ELR (cell line): ENCODE measurements at places on chromosomes 16 and 17.

DNA sequence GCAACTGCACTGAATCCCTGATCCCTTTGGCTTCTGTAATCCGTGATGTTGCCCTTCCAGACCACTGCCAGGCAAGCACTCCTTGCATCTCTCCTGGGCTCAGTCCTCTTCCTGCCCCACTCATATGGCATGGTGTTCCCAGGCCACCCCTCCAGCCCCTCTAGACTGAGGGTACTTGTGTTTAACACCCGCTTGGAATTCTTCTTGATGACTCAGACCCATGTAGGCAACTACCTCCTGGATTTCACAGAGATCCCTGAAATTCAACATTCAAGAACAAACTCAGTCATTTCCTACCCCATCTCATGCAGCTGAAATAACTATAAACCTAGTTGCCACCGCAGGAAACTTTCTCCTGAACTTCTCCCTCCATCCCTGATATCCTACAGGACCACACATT, 541.9 kb upstream of the CDH11 start:
- DNase-seq: peak; percentile 23

DNA sequence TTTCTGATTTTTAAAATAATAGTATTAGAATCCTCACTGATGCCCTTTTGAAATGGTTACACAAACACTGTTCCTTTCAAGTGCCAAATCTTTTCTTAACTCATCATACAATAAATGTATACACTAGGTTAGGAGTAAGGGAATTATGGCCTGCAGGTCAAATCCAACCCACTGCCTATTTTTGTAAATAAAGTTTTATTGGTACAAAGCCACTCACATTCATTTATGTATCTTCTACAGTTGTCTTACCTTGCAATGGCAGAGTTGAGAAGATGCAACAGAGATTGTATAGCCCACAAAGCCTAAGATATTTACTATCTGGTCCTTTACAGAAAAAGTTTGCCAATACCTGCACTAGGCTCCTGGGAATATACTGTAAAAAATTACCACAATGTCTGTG, 47.8 kb downstream of the IKZF3 start:
- no peak for DNase-seq

GRCh38 chr16:24645739-24646645, 83.5 kb upstream of the TNRC6A start:
- peak; percentile 100 for DNase-seq

- no peak for DNase-seq
Observed at GRCh38 chr17:32747856-32748255, 129.1 kb downstream of the MYO1D start.

- peak; percentile 66 for DNase-seq
Observed at GRCh38 chr16:75080205-75081029, 36.2 kb downstream of the LDHD start.

DNA sequence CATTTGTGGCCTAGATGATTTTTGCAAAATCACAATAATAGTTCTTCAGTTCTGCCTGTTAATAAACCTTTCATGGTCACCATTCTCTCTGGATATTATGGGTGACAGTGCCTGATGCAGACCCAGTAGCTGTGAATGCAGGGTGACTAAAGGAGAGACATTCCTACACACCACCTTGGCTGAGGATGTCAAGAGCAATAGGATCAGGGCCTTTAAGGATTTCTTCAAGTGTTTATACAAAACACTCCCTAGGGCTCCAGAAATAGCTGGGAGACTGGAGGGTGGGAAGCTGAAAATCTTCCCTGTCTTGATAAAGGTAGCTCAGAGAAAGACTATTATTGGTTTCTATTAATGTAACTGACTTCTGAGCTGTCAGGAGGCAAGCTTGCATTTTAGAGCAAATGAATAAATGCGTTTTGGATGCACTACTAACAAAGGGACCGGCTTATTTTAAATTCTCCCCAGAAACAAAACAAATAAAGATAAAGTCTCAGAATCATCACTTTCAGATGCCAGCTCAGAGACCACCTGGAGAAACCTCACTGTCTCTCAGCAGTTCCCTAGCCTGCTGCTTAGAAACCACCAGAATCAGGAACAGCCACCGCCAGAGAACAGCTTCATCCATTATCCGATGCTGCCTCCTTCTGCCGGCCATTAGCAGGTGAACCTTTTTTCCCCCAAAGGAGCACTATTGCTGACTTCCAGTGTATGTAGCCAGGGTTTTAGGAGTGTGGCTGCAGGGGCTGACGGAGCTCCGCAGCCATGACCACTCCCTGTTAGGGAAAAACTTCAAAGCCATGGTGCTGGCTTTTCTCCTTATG, 171.4 kb upstream of the DYNLRB2 start:
- peak; percentile 57 for DNase-seq

- no peak for DNase-seq
Observed at GRCh38 chr17:59366773-59367656, 35.6 kb downstream of the YPEL2 start.

DNA sequence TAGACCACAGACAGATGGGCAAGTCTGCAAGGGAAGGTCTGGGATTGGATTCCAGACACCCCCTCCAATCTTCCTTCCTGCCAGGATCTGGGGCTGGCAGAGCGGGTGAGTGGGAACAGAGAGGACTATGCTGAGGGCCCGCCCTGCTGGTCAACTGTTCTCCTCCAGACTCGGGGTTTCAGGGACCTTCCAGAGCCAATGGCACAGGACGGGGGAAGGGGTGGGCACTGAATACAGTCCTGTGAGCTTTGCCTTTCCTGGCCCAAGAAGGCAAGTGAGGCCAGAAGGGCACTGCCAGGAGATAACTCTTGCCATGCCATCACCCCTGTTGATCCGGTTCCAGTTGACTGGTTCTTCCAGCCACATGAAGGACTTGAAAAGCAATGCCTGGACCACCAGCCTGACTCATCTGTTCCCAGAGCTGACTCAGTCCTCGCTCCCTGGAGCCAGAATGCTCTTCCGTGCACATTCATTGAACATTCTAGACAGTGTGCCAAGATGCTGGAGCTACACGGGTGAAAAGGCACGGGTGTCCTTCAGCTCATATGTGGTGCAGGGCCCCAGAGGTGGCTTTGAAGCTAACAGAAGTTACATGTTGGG, 533 bp upstream of the MEFV start:
- DNase-seq: peak; percentile 72

DNA sequence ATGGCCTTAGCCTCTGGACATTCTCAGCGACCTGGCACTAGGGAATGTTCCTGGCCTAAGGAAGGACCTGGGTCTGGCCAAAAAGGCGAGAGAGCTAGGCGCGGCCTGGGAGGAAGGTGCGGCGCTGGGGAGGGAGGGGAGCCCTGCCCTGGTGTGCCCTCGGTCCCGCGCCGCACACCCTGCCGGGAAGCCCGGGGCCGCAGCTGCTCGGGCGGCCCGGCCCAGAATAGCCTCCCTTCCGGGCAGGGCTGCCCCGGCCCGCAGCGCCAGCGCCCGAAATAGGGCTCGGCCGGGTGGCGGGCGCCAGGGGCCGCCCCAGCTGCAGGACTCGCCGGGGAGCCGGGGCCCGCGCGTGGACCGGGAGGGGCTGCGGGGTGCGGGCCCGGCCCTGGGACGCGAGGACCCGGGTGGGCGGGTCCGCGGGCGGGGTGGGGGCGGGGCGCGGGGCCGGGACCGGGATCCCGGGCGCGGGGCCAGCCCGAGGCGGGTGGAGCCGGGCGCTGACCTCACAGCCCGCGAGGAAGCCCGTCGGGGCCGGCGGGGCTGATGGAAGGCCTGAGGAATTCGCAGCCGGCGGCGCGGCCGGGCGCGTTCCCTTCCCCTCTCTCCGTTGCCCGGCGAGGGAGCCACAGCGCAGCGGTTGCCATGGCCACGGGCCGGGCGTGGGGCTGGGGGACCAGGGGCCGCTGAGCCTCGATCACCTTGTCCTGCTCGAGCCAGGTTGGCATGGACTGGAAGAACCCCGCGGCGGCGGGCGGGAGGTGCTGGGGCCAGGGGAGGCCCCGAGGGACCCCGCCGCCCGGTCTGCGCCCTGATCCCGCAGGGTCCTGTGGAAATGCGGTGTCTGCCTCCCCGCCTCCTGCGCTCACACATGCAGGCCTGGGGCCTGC, 18.1 kb downstream of the SOCS3 start:
- peak; percentile 88 for DNase-seq

- DNase-seq: no peak
Observed at GRCh38 chr16:60815033-60815432, 1221.2 kb downstream of the CDH8 start.

- no peak for DNase-seq
Observed at GRCh38 chr16:12728469-12728868, 75.2 kb downstream of the CPPED1 start.

DNA sequence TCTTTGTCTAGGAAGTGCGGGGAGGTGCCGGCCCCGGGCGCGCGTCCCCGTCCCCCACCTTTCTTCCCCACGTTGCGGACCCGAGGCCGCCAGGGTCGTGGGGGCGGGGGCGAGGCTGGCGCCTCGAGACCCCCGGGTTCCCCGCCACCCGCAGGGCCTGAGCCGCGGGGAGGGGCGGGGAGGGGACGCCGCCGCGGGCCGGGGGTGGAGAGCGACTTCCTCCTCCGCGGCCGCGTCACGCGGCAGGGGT, 1.8 kb upstream of the ACTG1 start:
- peak; percentile 45 for DNase-seq

DNA sequence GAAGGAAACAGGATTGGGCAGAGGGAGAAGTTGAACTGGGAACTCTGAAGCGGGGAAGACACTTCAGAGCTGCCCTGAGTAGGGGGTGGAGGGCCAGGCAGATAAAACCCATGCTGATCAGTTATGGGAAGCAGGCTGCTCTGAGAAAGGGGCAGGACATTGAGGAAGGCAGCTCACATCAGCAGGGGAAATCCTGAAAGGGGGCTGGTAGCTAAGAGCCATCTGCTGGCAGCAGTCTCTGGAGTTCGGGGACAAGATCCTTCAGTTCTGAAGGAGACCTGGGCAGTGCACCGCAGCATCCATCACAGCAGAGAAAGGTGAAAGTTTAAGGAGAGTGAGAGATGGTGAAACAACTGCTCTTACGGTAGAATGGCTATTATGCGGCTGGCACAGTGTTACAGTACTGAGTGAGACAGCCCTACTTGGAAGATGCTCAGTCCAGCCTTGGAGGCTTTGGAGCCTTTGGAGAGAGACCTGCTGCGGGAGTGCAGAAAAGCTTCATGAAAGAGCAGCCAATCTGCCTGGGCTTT, 5.4 kb upstream of the KIF18B start:
- no peak for DNase-seq

DNA sequence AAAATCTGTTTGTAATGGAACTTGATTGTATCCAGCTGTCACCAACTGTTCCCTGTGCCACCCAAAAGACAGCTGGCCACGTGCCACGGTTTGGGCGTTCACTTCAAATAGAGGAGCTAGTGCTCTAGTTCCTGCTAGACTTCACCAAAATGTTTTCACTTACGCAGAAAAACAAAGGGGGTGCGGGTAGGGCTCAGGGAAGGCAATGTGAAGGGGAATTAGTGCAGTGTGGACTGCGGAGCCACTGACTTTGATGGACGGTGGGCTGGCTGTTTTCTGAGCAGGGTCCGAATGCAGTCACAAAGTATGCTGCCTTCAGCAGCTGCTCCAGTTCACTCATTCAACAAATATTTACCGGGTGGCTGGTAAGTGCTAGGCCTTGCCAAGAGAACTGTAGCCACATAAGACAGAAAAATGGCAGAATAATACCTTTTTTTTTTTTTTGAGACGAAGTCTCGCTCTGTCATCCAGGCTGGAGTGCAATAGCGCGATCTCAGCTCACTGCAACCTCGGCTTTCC, 7.6 kb upstream of the CYTH1 start:
- DNase-seq: no peak

DNA sequence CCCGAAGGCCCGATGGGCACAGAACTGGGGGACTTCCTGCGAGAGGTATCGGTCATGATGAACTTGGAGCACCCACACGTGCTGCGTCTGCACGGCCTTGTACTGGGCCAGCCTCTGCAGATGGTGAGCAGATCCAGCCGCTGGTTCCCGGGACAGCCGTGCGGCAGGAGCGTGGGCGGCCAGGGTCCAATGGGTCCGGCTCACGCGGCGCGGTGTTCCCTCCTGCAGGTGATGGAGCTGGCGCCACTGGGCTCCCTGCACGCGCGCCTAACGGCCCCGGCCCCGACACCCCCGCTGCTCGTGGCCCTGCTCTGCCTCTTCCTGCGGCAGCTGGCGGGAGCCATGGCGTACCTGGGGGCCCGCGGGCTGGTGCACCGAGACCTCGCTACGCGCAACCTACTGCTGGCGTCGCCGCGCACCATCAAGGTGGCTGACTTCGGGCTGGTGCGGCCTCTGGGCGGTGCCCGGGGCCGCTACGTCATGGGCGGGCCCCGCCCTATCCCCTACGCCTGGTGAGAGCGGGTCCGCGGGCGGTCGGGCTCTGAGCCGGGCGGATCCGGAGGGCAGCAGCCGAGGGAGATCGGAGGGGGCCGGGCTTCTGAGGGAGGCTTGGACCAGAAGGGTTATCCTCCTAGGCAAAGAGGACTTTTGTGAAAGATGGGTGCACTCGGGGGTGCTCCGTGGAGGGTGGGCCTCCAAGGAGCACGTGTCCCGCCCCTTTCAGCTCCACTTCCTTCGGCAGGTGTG, 3.0 kb downstream of the TNK1 start:
- DNase-seq: peak; percentile 24

GRCh38 chr17:56392321-56392720, 201.2 kb upstream of the NOG start:
- no peak for DNase-seq

- DNase-seq: no peak
Observed at GRCh38 chr16:47626246-47626645, 165.1 kb downstream of the PHKB start.

GRCh38 chr16:51343411-51343810, 192.3 kb upstream of the SALL1 start:
- no peak for DNase-seq

DNA sequence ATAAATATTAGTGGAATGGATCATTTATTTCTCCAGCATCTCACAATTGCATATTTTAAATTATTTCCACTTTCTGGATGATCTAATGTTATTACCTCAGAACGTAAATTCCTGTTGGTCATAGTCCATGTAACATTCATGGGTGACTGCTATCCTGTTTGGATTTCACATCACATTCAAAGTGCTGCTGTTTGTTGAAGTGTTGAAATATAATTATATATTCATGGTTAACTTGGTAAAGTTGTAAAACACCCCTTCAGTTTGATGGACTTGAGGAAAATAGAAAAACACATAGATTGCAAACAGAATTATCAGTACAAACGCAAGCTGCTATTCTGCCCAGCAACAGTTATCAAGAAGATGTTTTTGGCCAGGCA, 59.6 kb downstream of the TANGO6 start:
- DNase-seq: no peak

- peak; percentile 94 for DNase-seq
Observed at GRCh38 chr17:38464723-38465390, 36.6 kb downstream of the ARHGAP23 start.

GRCh38 chr17:58319173-58320162, 9.1 kb downstream of the TSPOAP1 start:
- DNase-seq: no peak

DNA sequence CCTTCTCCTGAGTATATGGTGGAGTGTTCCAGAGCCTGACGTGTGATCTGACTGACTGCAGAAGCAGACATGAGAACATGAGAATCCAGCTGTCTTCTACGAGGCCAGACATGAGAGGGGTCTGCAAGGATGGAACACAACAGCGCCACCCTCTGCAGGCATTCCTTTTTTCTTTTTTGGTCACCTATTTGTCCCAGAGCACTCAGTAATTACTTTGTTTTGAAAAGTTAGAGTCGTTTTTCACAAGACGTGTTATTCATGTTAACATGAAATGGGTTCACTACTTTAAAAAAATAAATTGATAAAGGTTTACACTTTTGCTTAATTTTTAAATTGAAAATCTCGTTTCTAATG, 43.8 kb upstream of the ATP2A3 start:
- no peak for DNase-seq
